ENCODE measurements at places on chromosomes 5 and 9.

- no peak overlapping the region for H3K4me3 ChIP-seq
- H3K36me3 ChIP-seq: no peaks in the 10 kb centered on the region
- H3K27ac ChIP-seq: no peak overlapping the region
- no peak for DNase-seq
- H3K27me3 ChIP-seq: no peaks in the 10 kb centered on the region
These were observed 301.6 kb downstream of the NR2F1-AS1 start for GRCh38 chr5:93279296-93279963.

GRCh38 chr5:150035139-150035895, 34.8 kb downstream of the HMGXB3 start:
- H3K27ac ChIP-seq: no peak overlapping the region
- DNase-seq: no peak
- no peaks in the 10 kb centered on the region for H3K27me3 ChIP-seq
- no peak overlapping the region for H3K4me3 ChIP-seq
- no peaks in the 10 kb centered on the region for H3K4me1 ChIP-seq

DNA sequence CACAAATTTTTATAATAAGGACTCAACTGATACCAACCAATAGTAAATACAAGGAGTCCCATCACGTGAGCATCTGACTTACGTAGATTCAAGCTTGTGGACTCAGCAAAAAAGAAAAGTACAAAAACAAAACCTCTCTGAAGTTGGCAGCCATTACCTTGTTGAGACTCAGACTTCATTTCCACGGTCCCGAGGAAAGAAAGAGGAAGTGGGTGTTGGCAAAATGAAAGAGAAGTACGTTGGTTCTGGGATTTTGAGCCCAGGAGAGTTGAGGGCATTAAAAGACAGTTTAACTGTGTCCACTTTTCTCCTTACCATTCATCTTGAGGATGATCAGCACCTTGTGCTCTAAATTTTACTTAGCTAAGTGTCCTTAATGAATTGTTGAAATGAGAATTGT, 26.7 kb downstream of the NCBP1 start:
- no peak overlapping the region for H3K27ac ChIP-seq
- H3K36me3 ChIP-seq: peaks cover 66% of the 10 kb centered on the region
- H3K4me1 ChIP-seq: no peaks in the 10 kb centered on the region
- H3K4me3 ChIP-seq: no peak overlapping the region

GRCh38 chr9:33332011-33332410, 41.7 kb downstream of the NFX1 start:
- H3K4me1 ChIP-seq: no peaks in the 10 kb centered on the region
- H3K36me3 ChIP-seq: peaks cover 40% of the 10 kb centered on the region
- H3K27ac ChIP-seq: no peak overlapping the region
- DNase-seq: no peak
- H3K27me3 ChIP-seq: no peaks in the 10 kb centered on the region
- H3K4me3 ChIP-seq: no peak overlapping the region

GRCh38 chr9:133589454-133590227, 19.5 kb downstream of the FAM163B start:
- H3K27ac ChIP-seq: no peak overlapping the region
- no peak overlapping the region for H3K4me3 ChIP-seq
- peaks cover 4% of the 10 kb centered on the region for H3K27me3 ChIP-seq
- H3K4me1 ChIP-seq: no peaks in the 10 kb centered on the region
- H3K36me3 ChIP-seq: no peaks in the 10 kb centered on the region
- peak; percentile 20 for DNase-seq

- H3K27me3 ChIP-seq: no peaks in the 10 kb centered on the region
- no peaks in the 10 kb centered on the region for H3K36me3 ChIP-seq
- H3K4me3 ChIP-seq: no peak overlapping the region
- no peaks in the 10 kb centered on the region for H3K4me1 ChIP-seq
- no peak for DNase-seq
- no peak overlapping the region for H3K27ac ChIP-seq
These were observed 40.2 kb upstream of the AGXT2 start for GRCh38 chr5:35087991-35088390.

GRCh38 chr9:80233102-80233843, 661.5 kb downstream of the TLE4 start:
- no peak overlapping the region for H3K4me3 ChIP-seq
- H3K27me3 ChIP-seq: no peaks in the 10 kb centered on the region
- no peaks in the 10 kb centered on the region for H3K4me1 ChIP-seq

- no peak overlapping the region for H3K4me3 ChIP-seq
- peaks cover 37% of the 10 kb centered on the region for H3K4me1 ChIP-seq
- H3K27ac ChIP-seq: no peak overlapping the region
- H3K36me3 ChIP-seq: no peaks in the 10 kb centered on the region
These were observed 416 bp upstream of the SNX18 start for GRCh38 chr5:54517174-54517511.

DNA sequence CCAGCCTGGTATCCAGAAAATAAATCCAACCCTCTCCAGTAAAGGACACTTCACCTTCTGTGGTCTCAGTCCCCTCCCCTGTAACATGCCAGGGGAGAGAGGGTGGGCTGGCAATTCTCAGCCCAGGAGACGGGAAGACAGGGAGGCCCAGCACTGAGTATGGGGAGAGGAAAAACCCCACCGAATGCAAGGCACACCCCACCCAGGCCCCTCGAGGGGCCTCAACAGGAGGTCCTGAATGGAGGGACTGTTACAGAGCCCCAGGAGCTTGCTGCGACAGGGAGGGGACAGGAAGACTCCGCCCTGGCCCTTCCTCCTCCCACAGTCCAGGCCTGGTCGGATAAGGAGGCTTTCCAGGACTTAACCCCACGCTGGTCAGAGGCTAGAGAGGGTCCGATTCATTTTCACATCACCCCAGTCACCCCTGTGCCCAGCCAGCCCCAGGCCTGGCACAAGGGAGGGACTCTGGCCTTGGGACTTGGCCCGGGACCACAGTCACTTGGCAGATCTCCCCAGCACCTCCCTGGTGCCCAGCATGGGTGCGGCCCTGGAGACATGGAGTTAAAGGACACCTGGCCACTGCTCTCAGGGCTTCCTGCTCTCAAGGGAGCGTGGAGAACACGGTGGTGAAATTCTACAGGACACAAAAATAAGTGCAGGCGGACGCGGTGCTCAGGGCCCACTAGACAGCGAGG, 44.9 kb upstream of the STXBP1 start:
- H3K4me1 ChIP-seq: peaks cover 38% of the 10 kb centered on the region
- H3K27ac ChIP-seq: no peak overlapping the region
- H3K4me3 ChIP-seq: no peak overlapping the region
- no peaks in the 10 kb centered on the region for H3K27me3 ChIP-seq

DNA sequence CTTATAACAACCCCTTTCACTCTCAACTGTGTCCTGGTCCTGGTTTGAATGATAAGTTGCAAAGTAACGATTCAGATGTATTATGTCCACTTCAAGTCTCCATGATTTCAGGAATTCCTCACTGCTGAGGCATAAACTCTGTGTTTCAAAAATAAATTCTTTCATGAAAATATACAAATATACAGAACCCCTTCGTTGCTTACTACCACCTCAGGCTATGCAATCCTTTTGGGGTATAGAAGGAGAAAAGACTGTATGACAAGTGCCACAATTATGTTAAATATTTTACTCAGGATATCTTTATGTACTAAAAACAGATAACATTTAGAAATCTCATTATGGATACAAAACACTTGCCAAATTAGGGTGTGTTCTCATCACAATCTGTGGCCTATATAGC, 190.7 kb downstream of the KCTD16 start:
- H3K4me1 ChIP-seq: no peaks in the 10 kb centered on the region
- no peak overlapping the region for H3K4me3 ChIP-seq
- no peak overlapping the region for H3K27ac ChIP-seq
- no peak for DNase-seq
- H3K36me3 ChIP-seq: no peaks in the 10 kb centered on the region

DNA sequence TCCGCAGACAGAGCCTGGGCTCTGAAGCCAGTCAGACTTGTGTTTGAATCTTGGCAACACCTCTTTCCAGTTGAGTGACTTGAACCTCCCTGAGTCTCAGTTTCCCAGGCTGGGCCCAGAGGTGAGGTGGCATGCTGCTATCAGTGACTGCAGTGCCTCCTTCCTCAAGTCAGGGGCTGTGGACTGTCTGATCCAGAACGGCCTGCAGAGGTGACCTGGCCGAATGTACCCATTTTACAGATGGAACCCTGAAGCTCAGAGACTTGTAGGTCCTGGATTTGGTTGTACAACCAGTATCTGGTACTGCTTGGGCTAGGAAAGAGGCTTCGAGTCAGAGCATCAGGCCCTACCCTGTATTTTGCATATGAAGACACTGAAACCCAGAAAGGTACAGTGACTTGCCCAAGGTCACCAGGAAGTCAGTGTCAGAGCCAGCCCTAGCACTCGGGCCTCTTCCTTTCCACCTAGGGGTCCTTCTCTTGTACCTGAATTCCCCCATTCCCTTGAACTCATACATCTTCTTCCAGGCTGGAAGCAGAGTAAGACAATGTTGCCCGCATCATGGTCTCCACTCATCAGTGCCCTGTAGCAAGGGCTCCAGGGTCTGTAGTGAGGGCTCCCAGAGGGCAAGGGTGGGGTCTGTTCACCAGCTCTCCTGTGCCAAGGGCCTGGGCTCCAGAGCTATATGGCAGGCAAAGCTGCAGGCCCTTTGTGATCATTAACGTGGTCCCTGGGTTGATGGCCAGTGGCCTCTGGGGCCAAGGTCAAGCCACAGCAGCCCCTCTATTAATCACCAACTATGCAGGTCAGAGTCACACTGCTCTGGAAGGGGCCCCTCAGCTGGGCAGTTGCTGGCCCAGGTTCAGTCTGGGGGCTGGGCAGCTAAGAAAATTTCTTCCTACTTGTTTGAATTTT, 28.5 kb downstream of the GSN start:
- H3K4me1 ChIP-seq: peaks cover 9% of the 10 kb centered on the region
- no peak overlapping the region for H3K27ac ChIP-seq
- no peak overlapping the region for H3K4me3 ChIP-seq
- H3K27me3 ChIP-seq: no peaks in the 10 kb centered on the region

- no peaks in the 10 kb centered on the region for H3K4me1 ChIP-seq
- no peaks in the 10 kb centered on the region for H3K27me3 ChIP-seq
- H3K27ac ChIP-seq: no peak overlapping the region
- DNase-seq: peak; percentile 51
- no peaks in the 10 kb centered on the region for H3K36me3 ChIP-seq
- H3K4me3 ChIP-seq: no peak overlapping the region
These were observed 117.2 kb downstream of the INVS start for GRCh38 chr9:100216178-100216787.

- no peaks in the 10 kb centered on the region for H3K27me3 ChIP-seq
- no peak overlapping the region for H3K4me3 ChIP-seq
- H3K27ac ChIP-seq: no peak overlapping the region
- H3K36me3 ChIP-seq: no peaks in the 10 kb centered on the region
- H3K4me1 ChIP-seq: no peaks in the 10 kb centered on the region
- DNase-seq: no peak
These were observed 191.4 kb downstream of the CCDC171 start for GRCh38 chr9:15744196-15744595.

- H3K27ac ChIP-seq: no peak overlapping the region
- DNase-seq: no peak
- no peaks in the 10 kb centered on the region for H3K4me1 ChIP-seq
- H3K27me3 ChIP-seq: no peaks in the 10 kb centered on the region
These were observed 39.2 kb upstream of the LRRTM2 start for GRCh38 chr5:138914338-138914737.

DNA sequence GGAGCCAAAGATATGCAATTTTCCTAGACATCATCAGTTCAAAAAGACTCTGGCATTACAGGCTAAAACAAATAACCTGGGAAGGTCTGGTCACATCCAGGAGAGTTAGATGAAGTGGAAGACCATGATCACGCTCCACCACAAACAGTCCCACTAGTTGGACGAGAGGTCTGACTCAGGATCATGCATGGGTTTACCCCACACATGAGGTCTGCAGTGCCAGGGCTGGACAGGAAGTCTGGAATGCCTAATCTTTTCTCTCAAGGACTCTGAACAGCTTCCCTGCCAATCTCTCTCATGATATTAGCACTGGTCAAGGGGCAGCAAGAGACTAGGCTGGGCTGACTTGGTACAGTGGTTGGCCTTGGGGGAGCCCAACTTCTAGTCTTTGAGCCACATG, 7.1 kb downstream of the PRUNE2 start:
- H3K27me3 ChIP-seq: no peaks in the 10 kb centered on the region
- no peak for DNase-seq
- no peaks in the 10 kb centered on the region for H3K4me1 ChIP-seq
- no peak overlapping the region for H3K4me3 ChIP-seq
- no peak overlapping the region for H3K27ac ChIP-seq
- no peaks in the 10 kb centered on the region for H3K36me3 ChIP-seq

DNA sequence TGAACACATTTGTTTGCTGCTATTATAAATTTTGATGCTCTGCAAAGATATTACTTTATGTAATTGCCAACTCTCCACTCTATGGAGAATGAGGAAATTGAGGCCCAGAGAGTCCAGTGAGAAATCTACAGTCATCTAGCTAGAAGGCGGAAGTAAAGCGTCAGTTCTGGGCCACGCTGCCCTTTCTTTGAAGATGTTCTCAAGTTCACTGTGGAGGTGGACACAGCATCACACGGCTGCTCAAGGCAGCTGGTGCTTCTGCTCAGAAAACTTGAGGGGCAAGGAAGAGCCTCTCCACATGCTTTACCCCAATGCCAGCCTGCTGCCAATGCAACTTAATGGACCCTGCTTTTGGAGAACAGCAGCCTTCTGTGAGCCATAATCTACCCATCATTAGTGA, 96.3 kb downstream of the TTLL11 start:
- no peak for DNase-seq
- no peak overlapping the region for H3K4me3 ChIP-seq
- H3K4me1 ChIP-seq: no peaks in the 10 kb centered on the region
- no peak overlapping the region for H3K27ac ChIP-seq
- H3K36me3 ChIP-seq: no peaks in the 10 kb centered on the region
- H3K27me3 ChIP-seq: no peaks in the 10 kb centered on the region

DNA sequence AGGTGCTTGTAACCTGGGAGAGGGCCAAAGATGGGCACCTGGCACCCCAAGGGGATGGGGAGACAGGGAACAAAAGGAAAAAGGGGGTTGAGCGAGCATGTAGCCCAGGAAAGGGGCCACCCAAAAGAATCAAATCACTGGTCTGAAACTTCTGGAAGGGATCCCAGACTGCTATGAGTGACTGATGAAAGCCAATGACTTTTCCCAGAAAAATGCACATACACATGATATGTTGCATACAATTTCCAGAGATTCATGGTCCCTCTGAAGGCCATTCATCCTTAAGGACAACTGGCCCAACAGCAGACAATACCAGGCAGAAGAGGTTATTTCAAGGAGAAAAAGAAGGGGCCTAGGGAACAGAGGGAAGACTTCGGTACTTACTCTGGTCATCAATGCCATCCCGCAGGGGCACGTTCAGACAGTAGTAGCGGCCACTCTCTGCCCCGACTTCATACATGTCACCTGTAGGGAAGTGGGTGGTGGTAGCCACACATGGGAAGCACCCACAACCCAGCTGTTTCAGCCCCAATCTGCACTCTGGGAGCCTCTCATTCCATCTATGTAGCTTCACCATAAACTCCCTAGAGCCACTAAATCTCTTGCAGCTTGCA, 8.4 kb downstream of the HDAC3 start:
- peaks cover 43% of the 10 kb centered on the region for H3K36me3 ChIP-seq
- H3K27me3 ChIP-seq: no peaks in the 10 kb centered on the region
- peaks cover 16% of the 10 kb centered on the region for H3K4me1 ChIP-seq
- H3K4me3 ChIP-seq: no peak overlapping the region

DNA sequence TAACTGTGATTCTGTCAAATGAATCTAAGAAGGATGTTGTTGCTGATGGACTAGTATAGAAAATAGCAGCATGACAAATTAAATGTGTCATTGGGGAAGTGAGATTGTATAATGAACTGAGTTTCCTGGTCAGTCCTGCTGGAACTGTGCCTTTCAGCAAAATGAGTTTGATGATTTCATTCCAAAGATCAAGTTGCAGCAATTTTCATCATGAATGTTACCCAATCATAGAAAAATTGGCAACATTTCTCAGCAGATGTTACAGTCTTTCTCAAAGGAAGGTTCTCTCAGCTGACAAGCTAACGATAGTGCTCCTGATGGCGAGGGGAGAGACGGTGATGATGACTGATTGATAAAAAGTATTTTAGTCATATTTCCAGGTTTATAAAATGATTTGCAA, 10.7 kb downstream of the PCDHAC2 start:
- H3K27ac ChIP-seq: no peak overlapping the region
- DNase-seq: no peak
- no peaks in the 10 kb centered on the region for H3K4me1 ChIP-seq
- no peaks in the 10 kb centered on the region for H3K36me3 ChIP-seq
- H3K4me3 ChIP-seq: no peak overlapping the region
